Testis (tissue), 5 donors: ENCODE measurements at places on chromosomes 5 and 9.

- H3K36me3 ChIP-seq = no peaks in the 10 kb centered on the region
- no peak overlapping the region for H3K4me3 ChIP-seq
- H3K4me1 ChIP-seq = no peaks in the 10 kb centered on the region
- peak; percentile 89 for DNase-seq
- no peak overlapping the region for H3K27ac ChIP-seq
- no peaks in the 10 kb centered on the region for H3K27me3 ChIP-seq
These were observed 21.3 kb upstream of the AK3 start for GRCh38 chr9:4762108-4762885.

DNA sequence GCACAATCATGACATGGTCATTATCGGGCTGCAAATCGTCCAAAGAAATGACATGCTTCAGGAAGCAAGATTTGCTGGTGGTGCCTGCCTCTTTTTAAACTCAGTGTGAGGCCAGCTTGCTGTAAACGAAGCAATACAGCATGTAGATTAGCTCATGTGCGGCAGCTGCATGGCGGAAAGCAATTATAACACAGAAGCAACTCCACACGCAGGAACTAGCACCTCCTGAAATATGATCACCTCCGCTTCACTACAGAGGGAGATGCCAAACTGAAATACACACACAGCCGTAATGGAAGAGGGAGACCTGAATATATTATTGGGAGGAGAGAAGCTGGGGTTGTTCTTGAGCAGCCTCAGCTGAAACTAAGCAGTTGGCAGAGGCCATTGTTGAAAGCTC, 312.5 kb downstream of the PSAT1 start:
- no peak overlapping the region for H3K4me3 ChIP-seq
- H3K36me3 ChIP-seq = no peaks in the 10 kb centered on the region
- H3K27ac ChIP-seq = no peak overlapping the region
- no peak for DNase-seq

DNA sequence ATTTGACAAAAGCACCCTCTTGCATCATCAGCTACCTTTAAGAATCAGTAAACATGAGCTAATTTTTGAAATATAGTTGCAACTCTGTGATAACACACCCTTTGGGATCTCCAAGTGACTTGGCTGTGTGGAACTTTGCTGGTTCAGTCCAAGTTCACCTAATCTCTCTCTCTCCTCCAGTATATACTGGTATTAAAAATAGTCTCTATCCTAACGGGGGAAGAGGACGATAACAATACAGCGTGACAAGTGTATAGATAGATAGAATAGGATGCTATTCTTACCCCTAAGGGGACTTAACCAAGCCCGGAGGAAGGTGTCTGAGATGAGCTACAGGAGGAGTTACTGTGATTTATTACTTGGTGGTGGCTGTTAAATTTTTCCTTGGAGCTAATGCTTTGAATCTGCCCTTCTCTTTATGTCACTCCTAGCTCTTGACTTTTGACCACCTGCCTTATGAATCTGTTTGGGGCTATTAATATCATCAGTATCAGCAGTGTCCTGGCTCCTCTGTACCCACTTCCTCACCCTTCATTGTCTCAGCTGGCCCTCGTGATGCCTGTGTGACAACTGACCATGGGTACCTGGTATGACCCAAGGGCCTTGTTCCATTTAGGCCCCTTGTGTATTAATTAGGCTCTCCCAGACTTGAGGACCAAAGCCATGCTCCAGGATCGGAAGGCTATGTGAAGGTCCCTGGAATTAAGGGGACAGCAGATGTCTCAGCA, 223.9 kb downstream of the SREK1 start:
- no peak for DNase-seq
- H3K4me1 ChIP-seq = no peaks in the 10 kb centered on the region
- H3K4me3 ChIP-seq = no peak overlapping the region
- no peaks in the 10 kb centered on the region for H3K36me3 ChIP-seq
- H3K27ac ChIP-seq = no peak overlapping the region
- H3K27me3 ChIP-seq = no peaks in the 10 kb centered on the region

DNA sequence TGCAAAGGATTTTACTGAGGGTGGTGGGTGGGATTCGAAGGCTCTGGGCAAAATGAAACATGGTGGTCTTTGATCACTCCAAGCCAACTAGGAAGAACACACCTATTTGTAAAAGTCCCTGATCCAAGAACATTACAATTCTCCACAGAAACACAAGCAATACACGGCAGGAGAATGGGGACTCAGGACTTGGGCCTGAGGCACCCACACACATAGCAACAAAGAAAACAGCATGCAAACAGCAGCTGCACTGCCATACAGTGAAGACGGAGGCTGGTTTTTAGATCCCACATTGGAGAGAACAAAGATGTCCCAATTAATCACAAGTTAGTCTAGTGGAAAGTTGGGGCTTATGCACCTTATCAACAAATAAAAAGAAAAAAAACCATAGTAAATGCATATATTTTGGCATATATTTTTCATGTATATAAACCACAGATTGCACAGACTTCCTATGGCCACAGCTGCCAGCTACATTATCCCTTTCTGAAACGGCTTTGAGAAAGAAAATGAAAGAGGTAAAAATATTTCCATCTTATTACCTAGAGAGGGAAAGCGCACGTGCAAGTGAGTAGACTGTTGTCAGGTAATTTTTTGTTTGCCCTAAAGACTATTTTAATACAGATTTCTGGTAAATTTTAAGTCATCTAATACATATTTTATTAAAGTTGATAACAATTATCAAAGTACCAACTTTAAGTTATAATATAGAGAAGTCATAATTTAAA, 410.9 kb downstream of the BNC2 start:
- no peak for DNase-seq
- no peak overlapping the region for H3K27ac ChIP-seq
- H3K4me1 ChIP-seq = no peaks in the 10 kb centered on the region
